ENCODE measurements at places on chromosomes 7 and 10.

DNA sequence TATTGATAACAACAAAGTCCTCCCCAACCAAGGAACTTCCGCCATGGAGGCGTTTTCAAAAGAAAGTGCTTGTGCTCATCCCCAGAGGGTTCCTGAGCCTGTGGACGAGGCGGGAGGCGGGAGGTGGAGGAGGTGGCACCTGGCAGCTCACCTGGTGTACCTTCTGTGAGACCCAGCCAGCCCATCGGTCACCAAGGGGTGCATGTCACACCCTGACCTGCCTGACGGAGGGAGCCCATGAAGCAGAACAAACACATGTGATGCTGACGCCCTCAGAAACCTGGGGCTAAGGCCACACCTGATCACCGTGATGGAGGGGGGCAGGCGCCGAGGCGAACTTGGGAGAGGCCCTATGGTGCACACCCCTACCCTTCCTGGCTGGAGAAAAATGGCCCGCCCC is 458.8 kb downstream of the DNAJB6 start:
- DNase-seq, result no peak

DNA sequence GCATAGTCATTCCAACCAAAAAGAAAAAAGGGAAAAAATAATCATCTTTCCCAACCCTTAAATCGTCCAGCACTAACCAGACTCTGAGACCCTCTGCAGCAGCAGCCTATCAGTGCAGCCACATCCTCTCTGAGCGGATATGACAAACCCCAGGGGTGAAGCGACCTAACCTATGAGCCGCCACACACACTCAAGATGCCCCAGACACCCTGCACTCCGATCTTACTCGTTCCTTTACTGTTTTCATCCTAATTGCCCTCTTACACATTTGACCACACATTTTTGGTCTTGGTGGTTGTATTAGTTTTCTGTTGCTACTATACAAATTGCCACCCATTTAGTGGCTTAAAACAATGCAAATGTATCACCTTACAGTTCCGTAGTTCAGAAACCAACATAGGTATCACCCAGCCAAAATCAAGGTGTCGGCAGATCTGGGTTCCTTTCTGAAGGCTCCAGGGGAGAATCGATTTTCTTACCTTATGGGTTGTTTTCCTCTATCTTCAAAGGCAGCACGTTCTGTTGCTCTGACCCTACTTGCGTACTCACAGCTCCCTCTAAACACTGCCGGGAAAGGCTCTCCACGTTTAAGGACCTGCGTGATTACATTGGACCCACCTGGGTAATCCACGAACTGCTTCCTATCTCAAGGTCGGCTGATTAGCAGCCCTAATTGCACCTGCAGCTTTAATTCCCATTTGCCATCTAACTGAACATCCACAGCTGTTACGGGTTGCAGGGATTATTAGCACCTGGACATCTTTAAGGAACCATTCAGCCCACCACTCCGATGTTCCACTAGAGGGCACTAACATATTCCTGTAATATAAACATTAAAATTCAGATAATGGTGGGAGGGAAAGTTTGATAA is 37.3 kb upstream of the PRSS1 start:
- no peak for DNase-seq

- no peak for DNase-seq
Observed at GRCh38 chr10:86648704-86649427, 5.5 kb upstream of the OPN4 start.

DNA sequence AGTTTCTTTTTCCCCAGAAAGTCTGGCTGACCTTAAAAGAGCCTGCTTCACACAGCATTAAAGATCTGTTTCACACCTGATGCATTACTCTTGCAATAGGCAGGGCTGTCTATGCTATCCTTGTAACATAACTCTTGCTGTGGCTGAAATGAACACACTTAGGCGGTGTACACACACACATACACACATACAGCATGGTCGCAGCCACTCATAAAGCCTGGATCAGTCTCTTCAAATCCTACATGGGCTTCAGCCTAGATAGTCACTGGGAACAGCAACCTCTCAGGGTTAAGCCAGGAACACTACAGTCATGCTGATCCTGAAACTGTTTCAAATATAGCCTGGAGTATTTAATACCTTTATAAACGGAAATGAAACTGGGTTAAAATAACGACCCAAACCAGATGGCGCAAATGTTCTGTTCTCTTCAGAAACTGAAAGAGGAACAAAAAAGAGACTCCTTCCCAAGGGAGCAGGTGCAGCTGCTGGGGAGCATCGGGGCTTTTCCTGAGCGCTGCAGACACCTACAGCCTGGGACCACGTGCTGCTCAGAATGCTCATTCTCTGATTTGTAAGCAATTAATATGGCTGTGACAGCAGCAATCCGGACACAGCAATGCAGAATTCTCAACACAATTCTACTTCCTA is 61.0 kb upstream of the SFMBT2 start:
- DNase-seq, result peak; percentile 69

GRCh38 chr10:22103701-22104470 is 100.4 kb upstream of the DNAJC1 start:
- DNase-seq, result no peak

DNA sequence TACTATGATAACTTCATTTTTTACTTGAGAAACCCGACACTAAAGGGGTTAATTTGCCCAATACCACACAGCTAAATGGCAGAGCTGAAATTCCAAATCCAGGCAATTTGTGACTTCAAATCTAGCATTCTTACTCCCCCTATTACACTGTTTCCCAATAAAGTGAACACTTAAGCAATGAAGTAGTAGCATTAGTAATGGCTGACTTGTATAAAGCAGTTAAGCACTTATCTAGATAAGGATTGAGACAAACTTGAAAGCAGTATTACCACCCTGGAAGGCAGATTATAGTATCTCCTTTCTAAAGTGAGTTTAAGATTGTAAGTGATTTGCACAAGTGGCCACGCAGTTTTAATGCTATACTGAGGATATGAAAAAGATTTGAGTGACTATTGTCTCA is 39.3 kb downstream of the WASL start:
- DNase-seq, result no peak

DNA sequence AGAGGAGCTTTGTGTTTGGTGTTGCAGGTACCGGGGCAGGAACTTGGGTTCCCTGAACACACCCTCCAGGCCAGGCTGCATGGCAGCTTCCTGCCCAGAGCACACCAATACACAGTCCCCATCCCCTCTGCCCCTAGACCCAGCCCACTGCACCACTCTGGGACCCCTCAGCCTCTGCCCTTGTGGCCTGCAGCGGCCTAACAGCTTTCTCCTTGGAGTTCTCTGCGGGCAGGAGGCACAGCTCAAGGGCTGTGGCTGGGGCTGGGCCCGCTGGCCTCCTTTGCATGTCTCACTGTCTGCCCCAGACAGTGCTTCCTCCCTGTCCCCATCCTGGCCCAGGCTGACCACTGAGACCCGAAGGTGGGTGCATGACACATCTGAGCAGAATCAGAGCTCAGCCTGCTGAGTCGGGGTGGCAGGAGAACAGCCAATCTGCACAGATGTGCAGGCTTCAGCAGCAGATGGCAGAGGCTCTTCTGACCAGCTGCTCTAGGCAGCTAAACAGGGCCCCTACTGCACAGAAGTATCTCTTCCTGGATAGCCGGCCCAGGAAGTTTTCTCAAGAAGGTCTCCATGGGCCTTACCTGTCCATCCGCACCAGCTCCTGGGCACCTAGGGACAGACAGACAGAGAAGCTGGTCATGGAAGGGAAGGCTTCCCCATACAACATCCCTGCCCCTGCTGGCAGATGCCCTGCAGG is 20.8 kb downstream of the VSIR start:
- DNase-seq, result no peak

DNA sequence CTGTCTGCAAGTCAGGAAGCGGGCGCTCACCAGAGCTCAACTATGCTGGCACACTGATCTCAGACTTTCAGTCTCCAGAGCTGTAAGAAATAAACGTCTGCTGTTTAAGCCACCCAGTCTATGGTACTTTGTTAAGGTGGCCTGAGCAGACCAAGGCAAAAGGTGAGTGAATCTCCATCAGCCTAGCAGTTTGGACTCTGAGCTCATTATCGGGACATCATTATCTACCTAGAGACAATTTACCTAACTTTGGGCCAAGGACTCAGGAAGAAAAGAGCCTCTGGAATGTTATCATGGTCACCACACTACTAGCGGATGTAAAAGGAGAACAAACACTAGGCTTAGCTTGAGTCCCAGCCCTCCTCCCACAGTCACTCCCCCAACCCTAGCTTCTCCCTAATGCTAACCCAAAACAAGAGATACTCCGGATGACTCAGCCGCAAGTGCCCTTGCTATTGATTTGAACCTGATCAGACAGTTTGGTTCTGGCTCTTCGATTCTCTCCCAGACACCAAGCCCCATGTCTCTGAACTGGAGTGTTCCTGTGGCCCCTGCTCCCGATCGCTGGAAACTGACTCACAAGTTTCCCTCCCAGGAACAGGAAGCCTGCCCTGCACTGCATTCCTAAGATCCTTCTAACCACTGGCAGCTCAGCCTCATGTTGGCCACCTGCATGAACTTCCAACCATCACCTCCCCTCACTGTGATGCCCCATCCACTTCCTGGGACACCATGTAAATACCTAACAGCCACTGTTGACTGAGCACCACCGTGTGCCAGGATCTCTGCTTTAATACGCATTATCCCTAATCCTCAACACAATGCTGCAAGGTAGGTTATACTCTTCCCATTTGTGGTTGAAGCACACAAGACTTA is 34.5 kb downstream of the CREB3L2 start:
- no peak for DNase-seq

DNA sequence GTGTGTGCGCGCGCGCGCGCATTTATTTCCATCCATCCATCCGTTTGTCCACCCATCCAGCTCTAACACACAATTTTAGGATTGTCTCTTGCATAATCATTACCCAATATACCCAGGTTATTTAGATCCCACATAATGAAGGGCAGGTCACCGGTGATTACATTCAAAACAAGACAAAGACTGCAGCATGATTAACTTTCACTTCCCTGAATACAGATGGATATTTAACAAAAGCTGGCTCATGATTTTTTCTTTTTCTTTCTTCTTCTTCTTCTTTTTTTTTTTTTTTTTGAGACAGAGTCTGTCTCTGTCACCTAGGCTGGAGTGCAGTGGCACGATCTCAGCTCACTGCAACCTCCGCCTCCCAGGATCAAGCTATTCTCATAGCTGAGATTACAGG is 86.2 kb downstream of the SH3PXD2A start:
- no peak for DNase-seq

GRCh38 chr10:70973275-70973674 is 84.9 kb upstream of the PCBD1 start:
- no peak for DNase-seq

- no peak for DNase-seq
Observed at GRCh38 chr7:21960922-21961321, 15.2 kb upstream of the CDCA7L start.

DNA sequence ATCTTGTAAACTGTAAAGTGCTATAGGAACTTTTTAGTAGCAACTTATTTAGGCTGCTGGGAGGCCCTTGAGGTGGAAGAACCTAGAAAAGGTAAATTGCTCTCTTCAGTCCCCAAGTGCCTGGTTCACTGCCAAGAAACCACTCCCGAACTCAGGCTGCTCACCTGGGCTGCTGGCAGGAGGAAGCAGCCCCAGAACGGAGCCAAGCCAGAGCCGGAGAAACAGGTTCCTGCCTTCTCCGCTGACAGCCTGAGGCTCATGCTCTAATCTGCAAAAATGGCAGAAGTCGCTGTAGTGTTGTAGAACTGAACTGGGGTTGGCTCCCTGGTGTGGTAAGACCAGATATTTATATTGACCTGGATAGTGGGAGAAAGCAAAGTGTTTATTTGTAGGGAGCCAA is 136.0 kb downstream of the CUL2 start:
- no peak for DNase-seq

DNA sequence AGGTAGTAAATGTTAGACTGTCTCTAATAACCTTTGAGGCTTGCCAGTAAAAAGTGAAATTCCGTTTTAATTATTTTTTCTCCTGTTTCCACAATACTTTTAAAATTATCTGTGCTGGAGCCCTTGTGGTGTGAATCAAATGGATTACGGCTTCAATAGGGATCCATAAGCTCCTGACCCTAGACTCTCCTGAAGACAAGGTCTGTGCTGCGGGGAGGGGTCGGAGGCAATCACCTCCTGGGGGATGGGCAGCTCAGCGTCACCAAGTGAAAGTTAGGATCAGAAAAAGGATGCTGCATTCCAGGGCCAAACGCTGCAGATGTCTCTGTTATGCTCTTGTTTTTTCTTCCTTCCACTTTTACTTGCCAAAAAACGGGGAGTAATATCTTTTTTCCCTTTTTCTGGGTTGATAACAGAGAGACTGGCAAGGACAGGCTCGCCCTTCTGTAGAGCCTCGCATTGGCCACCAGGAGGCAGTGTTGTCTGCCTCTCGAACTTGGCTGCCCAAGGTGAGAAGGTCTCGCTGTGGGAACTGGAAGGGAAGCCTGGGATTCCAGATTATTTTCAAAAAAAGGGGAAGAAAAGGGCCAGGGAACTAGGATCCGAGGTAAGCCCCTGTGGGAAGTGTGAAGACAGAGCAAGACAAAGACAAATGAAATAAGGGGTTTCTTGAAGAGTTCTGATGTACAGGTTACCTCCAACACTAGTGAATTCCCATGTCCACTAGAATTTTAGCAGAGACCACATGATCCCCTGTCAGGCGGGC is 621.9 kb downstream of the ACTR3B start:
- DNase-seq, result peak; percentile 53

GRCh38 chr7:148402159-148402558 is 188.4 kb upstream of the C7orf33 start:
- no peak for DNase-seq

- DNase-seq, result no peak
Observed at GRCh38 chr7:28988810-28989209, 30.7 kb upstream of the TRIL start.

GRCh38 chr10:130748409-130749057 is 563.0 kb downstream of the TCERG1L start:
- DNase-seq, result no peak

GRCh38 chr10:101812606-101813005 is 5.6 kb downstream of the OGA start:
- DNase-seq, result no peak

DNA sequence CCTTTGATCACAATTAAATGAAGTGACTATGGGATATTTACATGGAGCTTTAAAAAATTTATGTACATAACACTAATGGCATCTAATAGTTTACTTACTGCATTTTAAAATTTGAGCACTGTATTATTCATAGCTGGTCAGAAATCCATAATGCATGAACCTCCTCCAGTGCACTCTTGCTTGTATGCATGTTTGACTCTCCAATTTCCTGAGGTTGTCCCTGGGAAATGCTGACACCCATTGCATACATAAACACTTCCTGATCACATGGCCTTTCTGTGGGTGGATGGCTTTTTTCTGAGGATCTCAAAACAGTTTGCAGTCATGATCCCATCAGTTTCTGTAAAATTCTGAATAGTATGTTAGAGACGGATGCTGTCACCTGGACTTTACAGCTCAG is 577.8 kb downstream of the REEP3 start:
- DNase-seq, result no peak

DNA sequence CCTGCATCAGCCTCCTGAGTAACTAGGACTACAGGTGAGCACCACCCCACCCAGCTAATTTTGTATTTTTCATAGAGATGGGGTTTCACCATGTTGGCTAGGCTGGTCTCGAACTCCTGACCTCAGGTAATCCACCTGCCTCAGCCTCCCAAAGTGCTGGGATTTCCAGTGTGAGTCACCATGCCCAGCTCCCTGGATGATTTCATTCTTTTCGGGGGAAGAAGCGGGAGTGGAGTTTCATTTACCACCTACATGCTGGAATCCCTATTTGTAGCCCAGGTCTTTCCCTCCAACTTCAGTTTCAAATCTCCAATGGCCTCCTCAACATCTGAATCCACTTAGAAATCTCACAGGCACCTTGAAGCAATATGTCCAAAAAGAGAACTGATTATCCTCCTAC is 2.9 kb upstream of the BTRC start:
- no peak for DNase-seq
